ENCODE measurements at places on chromosomes 12 and 14. TPM values are rescaled to one million over a fixed set of nuclear protein-coding genes. Genes with fewer than 3 reads are reported as not detected.

Gene MIP
- total RNA-seq: 0.08 TPM

Gene SOX5
- 1.7 TPM for total RNA-seq

Gene CCDC177
- total RNA-seq: 0.05 TPM

DNA sequence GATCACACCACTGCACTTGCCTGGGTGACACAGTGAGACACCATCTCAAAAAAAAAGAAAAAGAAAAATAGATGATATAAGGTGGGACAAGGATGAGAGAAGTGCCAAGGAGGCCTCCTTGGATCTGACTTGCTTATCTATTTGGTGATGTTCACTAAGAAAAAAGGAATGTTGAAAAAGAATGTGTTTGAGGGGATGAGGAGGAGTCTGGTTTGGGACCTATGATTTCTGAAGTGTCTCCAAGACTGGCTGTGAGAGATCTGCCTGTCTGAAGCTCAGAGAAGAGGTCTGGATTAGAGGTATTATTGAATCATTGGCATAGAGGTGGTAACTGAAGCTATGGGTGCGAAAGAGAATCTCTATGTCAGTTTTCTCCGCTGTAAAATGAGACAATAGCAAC lies 42.8 kb downstream of the BCAT1 start:
- no peak for DNase-seq

GRCh38 chr14:92665661-92666110 lies 82.7 kb downstream of the LGMN start:
- no peak for DNase-seq

GRCh38 chr14:72089625-72090024 lies 157.4 kb downstream of the RGS6 start:
- no peak for DNase-seq

- no peak for DNase-seq
Observed at GRCh38 chr14:68780358-68781160, 12.3 kb downstream of the ZFP36L1 start.

DNA sequence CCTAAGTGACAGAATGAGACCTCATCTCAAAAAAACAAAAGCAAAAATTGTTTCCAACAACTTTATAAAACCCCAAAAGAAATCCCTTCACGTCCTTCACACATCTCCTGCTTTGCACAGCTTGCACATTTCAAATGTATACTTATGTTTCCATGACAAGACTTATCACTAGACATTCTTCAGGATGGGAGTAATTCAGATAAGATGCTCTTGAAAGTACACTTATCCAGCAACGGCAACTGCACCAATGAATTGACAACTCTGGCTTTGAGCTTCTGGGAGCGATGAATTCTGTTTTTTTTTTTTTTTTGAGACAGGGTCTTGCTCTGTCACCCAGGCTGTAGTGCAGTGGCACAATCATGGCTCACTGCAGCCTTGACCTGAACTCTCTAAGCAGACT lies 30.8 kb upstream of the AKAP5 start:
- no peak for DNase-seq

DNA sequence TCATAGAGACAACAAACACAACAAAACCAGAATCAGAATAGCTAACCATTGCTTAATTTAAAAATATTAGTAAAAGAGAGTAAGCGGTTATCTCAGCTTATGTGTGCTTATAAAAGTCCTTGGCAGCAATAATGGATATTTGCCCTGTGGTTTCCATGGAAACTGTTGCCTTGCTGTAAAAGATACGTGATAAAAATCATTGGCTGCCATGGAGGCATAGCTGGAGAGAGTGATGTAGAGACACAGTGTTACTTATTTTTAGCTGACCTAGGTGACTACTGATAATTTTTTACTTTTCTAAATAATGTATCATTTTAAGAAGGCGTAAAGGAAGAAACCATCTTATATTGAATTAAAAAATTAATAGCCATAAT lies 92.9 kb downstream of the ERC1 start:
- DNase-seq: no peak

DNA sequence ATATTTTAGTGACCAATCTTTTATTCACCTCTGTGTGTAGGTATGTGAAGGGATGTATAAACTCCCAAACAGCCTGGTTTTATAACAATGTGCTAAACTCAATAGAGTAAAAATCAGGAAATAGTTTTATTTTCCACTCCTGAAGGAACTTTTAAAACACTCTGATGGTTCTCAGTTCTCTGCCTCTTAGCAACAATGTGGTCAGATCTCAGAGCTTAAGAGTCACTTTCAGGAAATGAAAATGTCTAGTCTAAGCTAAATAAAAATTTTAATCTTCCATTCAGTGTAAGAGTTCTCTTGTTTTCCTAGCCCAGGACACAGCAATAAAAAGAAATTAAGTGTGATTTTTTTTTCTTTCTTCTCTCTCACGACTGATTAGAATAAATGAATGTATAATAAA lies 718.0 kb downstream of the C12orf50 start:
- DNase-seq: no peak

DNA sequence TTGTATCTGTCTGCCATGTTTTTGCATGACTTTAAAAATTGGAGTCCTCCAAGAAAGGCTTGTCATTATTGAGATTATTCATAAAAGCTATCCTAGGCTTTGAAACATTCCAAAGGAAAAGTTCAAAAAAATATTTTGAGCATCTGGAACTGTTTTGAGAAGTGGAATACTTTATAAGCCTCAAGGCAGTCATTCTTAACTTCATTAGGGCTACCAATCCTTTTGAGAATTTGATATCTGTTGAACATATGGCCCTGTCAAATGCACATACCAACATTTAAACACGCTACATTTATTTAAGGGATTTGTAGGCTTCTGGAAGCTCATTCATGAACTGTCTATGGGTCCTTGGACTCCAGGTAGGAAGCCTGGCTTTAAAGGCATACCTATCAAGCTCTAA lies 77.0 kb downstream of the TMEM117 start:
- DNase-seq: no peak

GRCh38 chr12:111624540-111624939 lies 25.4 kb upstream of the ATXN2 start:
- DNase-seq: no peak

DNA sequence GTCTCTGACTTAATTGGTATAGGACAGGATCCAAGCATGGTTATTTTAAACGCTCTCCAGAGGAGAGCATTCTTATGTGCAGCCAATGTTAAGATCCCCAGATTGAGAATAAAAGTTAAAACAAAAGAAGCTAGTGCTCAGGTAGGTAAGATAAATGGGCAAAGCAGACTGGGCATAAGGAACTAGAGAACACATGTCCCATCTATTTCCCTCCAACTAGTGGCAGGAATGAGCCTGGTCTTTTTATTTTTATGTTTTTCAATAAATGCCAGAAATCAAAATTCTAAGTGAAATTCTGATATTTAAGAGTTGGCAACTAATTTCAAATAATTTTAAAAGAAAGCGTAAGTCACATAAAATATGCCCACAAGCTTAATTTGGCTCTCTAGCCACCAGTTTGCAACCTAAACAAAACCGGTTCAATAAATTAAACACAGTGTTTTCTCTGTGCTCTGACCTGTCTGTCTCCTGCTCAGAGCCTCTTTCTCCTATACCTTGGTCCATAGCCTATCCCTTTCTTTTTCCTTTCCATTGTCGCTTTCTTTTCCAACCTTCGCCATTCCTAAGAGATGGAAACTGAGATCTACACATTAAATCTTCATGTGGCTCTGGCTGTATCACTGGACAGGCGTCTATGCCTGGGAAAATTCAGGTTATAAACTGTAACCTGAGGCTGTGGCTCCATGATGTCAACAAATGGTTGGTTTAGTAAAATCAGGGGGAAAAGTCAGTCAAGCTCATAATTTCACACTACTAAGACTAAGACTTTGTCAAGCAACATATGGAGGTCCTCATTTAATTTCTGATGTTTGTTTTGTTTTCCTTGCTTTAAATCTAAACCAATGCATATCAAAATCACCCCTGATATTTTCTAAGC lies 5.5 kb downstream of the SLC38A1 start:
- DNase-seq: no peak

Measured in activated T-cell treated with anti-CD3 and anti-CD28 coated beads, Interleukin-2, amount 50 U/mL, for 4 hours (primary cell).